ENCODE measurements at places on chromosomes 16 and 17. TPM values are rescaled to one million over a fixed set of nuclear protein-coding genes. Genes with fewer than 3 reads are reported as not detected.

Gene TBC1D3G
- total RNA-seq, result not detected

Gene MILR1
- 0.27 TPM for total RNA-seq

DNA sequence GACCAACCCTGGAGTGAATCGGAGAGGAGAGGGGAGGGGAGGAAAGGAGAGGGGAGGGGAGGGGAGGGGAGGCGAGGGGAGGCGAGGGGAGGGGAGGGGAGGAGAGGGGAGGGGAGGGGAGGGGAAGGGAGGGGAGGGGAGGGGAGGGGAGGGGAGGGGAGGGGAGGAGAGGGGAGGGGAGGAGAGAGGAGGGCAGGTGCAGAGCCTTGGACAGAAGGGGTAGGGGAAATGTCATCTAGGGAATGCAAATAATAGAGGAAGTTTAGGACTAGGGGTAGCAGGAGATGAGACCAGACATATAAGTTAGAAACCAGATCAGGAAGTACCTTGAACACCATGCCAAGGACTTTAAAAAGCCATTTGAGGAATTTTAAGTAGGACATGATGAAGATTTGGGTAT lies 119.8 kb downstream of the RBFOX3 start:
- DNase-seq, result no peak

- peak; percentile 94 for DNase-seq
Observed at GRCh38 chr16:4414187-4414917, 2.0 kb downstream of the CORO7 start.

DNA sequence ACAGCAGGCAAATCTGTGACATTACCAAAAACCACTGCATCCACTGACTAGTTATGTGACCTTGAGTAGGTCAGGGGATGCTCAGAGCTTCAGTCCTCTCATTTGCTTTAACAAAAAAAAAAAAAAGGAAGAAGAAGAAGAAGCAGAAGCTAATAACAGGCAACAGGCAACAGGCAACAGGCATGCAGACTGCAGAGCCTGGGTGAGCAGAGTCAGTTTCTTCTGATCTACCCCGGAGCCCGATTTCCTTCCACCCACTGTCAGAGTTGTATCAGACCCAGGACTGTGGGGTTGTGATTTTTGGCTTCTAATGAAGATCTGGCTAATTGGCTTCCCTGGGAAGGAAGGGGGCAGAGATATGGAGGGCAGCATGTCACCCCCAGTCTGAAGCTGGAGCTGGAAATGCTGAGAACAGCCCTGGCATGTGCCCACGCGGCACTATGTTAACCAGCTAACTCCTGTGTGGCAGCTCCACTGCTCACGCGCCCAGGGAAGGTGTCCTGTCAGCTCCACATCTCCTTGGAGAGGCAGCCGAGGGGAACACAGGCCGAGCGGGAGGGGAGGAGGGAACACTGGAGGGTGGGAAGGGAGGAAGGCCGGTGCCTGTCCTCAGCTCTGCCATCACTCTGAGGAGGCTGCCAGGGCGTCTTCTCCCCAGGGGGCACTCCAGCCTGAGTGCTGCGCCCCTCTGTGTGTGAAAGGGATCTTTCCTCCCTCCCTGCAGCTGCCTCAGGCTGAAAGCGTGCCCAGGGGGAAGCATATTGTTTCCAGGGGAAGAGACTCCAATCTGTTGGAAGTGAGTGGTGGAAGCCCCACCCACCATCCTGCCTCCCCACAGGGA lies 17.6 kb downstream of the SRCIN1 start:
- no peak for DNase-seq

Gene TNS4
- total RNA-seq, result 3.7 TPM

Gene OTOP3
- total RNA-seq, result not detected

Gene KRTAP3-3
- total RNA-seq, result not detected

Gene KRTAP9-8
- not detected for total RNA-seq

Gene AANAT
- not detected for total RNA-seq

Gene KRT36
- not detected for total RNA-seq

DNA sequence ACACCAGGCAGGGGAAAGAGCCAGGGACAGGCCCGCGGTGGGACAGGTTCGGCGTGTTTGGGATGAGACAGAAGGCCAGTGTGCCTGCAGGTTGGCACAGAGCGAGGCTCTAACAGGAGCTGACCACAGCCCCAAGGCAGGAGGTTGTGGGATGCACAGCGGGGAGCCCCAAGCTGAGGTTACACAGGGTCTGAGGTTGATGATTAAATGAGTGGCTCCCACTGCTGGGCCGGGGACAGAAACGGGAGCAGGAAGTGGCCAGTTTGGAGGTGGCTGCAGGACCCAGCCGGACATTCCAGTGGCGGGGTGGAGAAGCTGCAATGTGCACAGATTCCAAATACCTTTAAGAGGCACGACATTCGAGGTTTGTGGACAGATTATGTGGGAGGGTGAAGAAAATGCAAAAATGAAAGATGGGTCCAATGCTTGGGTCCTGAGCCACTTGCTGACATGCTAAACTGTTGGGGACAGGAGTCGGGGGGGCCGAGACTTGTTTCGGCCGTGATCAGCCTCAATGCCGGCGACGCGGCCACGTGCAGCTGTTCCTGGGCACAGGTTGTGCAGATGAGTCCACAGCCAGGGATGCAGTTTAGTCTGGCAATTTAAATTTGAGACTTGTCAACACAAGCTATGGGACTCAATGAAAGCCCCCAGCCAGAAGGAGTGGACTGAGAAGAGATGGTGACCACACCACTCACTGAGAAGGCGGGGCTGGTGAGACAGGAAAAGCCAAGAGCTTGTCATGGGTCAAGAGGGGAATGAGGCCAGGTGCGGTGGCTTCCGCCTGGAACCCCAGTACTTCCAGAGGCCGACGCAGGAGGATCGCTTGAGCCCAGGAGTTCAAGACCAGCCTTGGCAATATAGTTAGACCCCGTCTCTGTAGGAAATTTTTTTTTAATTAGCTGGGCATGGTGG lies 8.7 kb downstream of the ENPP7 start:
- no peak for DNase-seq

Gene PDXDC1
- total RNA-seq, result 49.2 TPM

DNA sequence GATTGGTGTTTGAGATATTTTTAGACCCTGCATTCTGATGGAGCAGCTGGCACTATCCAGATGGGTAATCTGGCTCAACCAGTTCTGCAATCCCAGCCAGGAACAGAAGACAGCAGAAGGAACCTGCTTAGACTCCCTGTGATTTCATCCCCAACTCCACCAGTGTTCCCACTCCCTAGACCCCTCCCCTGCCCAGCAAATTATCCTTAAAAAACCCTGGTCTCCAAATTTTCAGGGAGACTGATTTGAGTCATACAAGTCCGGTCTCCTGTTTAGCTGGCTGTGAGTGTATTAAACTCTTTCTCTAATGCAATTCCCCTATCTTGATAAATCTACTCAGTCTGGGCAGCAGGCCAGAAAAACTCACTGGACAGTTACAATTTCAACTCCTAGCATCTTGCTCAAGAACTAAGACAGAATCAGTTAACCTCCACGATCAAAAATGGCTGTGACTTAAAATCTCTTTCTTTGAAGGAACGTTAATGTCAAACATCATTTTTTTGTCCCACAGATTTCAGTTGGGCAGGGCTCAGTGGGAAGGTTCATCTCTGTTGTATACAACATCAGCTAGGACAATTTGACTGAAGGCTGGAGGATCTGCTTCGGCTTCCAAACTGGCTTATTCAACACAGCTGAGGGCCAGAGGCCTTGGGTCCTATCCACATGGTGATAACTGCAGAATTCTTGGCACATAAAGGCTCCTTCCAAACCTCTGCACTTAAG lies 4.9 kb upstream of the RBL2 start:
- DNase-seq, result no peak

DNA sequence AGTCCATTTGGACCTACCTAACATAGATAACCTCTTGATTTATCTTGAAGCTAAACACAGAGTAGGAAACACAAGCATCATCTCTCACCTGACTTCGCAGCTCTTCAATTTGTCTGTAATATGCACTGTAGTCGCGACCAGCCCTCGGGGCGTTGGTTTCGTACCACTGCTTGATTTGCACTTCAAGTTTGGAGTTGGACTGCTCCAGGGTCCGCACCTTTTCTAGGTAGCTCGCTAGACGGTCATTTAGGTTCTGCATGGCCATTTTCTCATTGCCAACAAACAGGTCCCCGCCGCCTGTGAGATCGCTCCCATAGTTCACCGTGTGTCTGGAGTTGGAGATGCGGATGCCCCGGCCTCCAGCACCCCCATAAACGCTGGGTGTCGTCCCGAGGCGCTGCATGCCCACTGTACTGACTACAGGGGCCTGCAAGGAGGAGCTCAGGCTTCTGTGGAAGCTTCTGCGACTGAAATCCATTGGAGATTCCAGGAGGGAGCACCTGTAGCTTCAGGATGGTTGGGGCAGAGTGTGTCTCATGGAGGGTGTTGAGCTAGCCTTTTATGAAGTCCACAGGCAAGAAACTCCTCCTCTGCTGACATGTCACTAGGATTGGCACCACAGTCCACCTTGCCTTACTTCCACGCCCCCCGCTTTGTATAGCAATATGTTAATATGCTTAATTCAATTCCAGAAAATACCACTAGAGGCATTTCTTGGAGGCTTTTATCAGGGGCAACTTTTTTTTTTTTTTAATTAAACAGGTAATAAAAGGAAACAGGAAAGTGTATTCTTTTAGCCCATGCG lies at the start of gene KRT20:
TSS of gene KRT20 (minus strand) at position 535 of the 805 bp plus-strand sequence. CDS start at position 478, 57 bp downstream.
- DNase-seq, result no peak

Gene TBC1D3E
- total RNA-seq, result 0.10 TPM

Gene RHOT1
- 26.4 TPM for total RNA-seq

DNA sequence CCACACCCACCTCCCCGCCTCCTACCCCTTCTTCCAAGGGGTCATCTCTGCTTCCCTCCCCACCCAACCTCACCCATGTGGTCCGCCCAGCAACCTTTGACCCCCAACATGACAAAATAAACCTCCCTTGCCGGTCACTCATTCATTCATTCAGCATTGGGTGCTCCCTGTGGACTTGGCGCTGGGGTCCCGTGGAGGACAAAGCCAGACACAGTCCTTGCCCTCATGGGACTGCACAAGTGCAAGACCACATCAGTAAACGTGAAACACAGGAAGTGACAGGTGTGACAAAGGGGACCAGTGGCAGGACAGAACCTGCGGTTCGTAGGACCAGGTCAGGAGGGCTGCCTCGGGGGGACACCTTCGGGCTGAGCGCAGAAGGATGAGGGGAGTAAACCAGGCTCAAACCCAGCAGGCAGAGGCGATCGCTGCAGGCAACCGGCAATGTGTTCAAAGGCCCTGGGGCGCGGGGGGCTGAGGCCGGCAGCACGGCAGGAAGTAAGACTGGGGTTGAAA lies 185.4 kb downstream of the SEC14L1 start:
- DNase-seq, result peak; percentile 47

- DNase-seq, result no peak
Observed at GRCh38 chr16:50858376-50858775, 116.5 kb downstream of the CYLD start.

DNA sequence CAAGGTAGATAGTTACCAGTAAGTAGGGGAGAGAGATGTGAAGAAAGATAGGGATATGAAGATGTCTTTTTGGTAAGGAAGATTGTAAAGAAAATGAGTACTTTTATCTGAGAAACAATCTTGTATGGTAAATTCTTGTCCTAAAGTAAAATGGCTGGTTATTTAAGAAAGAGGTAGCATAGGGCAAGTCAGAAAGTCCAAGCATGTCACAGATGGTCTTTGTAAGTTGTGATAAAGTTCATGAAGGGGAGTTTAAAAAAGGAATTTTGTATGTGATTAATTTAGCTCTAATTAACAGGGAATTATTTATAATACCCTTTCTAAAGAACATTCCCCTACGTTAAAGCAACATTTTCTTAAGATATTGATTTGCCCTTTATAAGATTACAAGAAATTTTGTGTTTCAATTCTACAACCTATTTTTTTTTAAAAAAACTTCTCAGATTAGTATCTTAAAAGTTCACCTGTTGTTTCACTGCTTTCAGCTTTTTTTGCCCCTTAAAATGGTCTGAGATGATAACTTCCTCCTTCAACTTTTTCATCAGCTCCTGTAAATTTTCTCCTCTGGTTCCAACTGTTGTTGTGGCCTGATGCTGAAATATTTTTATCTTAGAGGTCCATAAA lies 16.2 kb upstream of the CPHXL start:
- DNase-seq, result no peak

- no peak for DNase-seq
Observed at GRCh38 chr17:19728084-19728495, 11.7 kb upstream of the SLC47A2 start.

Gene C16orf92
- not detected for total RNA-seq

DNA sequence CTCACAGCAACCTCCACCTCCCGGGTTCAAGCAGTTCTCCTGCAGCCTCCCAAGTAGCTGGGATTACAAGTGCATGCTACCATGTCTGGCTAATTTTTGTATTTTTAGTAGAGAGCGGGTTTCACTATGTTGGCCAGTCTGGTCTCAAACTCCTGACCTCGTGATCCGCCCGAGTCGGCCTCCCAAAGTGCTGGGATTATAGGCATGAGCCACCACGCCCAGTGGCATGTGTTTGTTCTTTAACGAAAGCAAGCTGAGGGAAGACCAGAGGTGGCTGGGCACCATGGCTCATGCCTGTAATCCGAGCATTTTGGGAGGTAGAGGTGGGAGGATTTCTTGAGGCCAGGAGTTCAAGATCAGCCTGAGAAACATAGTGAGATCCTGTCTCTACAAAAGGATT lies 18.1 kb downstream of the TNFRSF13B start:
- DNase-seq, result no peak

- no peak for DNase-seq
Observed at GRCh38 chr17:36034127-36034526, 16.4 kb upstream of the CCL23 start.

GRCh38 chr17:70159980-70160379 lies 9.4 kb upstream of the KCNJ2 start:
- DNase-seq, result no peak
